ENCODE measurements at places on chromosomes 12 and 14. TPM values are rescaled to one million over a fixed set of nuclear protein-coding genes. Genes with fewer than 3 reads are reported as not detected.

Gene TUNAR
- total RNA-seq, result not detected

Gene ADCY6
- 34.8 TPM for total RNA-seq

Gene VRTN
- 0.20 TPM for total RNA-seq

Gene BCL11B
- 17.6 TPM for total RNA-seq

Gene KRT77
- total RNA-seq, result 110 TPM

Gene BEGAIN
- total RNA-seq, result 1.4 TPM

DNA sequence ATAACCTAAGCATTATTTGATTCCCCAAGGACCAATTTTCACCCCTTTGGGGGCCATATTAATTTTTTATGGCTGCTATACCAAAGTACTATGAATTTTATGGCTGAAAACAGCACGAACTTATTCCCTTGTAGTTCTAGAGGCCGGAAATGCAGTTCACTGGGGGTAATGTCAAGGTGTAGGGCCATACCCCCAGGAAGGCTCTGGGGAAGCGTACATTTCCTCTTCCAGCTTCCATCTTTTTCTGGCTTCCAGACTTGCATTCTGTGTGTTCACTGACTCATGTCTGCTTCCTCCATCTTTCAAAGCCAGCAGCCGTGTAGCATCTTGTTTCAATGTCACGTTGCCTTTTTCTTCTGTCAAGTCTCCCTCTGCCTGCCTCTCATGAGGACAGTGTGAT is 133.5 kb downstream of the BICD1 start:
- DNase-seq, result no peak

GRCh38 chr12:72082986-72083820 is 144.6 kb downstream of the TPH2 start:
- DNase-seq, result no peak

DNA sequence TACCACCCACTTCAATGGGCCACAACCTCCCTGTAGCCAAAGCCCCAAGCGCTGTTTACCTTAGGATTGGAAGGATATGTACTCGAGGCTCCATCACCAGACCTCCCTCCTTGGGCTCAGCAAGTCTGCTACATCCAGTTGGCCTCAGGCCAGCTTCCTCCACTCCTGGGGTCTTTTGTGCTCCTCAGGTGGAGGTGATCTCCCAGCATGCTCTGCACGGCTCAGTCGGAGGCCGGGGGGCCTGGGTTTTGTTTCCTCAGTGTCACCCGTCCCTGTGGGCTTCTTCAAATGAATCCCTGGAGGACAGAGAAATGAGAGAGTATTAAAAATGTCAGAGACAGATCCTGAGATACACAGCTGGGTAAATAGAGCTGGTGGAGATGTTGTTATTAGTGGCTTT is 723.1 kb upstream of the TBX3 start:
- DNase-seq, result no peak

- DNase-seq, result no peak
Observed at GRCh38 chr14:87868920-87869319, 124.1 kb downstream of the GALC start.

GRCh38 chr14:64465831-64466554 is 694 bp downstream of the AKAP5 start:
- peak; percentile 32 for DNase-seq

GRCh38 chr14:104477666-104478380 is 101.7 kb upstream of the C14orf180 start:
- no peak for DNase-seq

GRCh38 chr12:122848471-122849351 is 13.5 kb downstream of the HIP1R start:
- DNase-seq, result no peak

GRCh38 chr12:102879144-102879763 is 37.8 kb downstream of the PAH start:
- peak; percentile 10 for DNase-seq

- no peak for DNase-seq
Observed at GRCh38 chr14:31716208-31716607, 155.0 kb downstream of the NUBPL start.

DNA sequence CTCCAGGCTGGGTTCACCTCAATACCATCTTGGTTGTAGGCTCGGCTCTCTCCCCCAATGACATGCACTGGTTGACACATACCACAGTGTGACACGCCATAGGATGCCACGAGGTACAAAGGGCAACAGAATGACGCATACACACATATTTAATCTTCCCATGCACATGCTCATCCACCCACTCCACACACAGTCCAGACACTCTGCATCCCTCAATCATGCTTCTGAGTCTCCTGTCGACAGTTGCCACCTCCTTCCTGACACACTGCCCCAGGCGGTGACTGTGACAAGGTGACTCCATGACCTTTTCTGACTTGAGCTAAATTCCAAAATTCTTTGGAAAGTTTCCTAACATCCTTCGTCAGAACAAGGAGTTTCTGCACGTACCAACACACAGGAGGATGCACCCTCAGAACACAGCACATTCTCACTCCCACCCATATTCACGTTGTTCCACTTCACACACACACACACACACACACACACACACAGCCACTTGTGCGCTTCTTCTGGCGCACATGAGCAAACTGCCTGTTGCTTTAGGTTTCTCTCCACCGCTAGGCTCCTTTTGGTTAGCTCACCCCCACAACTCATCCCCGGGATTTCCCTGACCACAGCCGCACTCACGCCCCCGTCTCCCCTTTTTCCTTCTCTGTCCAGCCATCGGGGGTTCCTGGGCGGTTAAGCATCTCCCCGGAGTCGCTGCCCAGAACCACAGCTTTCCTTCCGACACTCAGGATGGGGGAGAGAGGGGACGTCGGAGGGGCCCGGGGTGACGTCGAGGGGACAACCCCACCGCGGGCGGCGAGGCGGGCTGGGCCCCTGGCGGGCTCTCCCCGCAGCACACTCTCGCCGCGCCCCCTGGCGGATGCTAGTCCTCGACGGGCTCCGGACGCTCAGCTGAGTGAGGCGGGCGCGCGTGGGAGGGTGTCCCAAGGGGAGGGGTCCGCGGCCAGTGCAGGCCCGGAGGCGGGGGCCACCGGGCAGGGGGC is 536 bp upstream of the WNT1 start:
- DNase-seq, result no peak

GRCh38 chr14:70821584-70822529 is 12.5 kb upstream of the MAP3K9 start:
- DNase-seq, result peak; percentile 9

DNA sequence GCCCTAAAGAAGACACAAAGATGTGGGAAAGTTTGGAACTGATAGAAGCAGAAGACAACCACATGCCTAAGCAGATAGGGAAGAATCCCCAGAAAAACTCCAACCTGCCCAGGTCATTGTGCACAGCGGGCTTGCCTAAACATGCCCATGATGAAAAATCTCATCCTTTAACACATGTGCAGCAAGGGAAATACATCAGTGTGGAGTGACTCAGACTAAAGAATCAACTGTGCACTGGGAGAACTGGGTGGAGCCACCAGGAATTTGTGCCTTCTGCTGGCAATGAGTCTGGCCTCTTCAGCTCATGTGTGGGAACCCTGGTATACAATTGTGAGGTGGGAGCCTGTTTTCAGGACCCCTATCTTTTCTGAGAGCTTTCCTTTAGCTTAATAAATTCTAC is 398.5 kb downstream of the FSCB start:
- DNase-seq, result no peak

DNA sequence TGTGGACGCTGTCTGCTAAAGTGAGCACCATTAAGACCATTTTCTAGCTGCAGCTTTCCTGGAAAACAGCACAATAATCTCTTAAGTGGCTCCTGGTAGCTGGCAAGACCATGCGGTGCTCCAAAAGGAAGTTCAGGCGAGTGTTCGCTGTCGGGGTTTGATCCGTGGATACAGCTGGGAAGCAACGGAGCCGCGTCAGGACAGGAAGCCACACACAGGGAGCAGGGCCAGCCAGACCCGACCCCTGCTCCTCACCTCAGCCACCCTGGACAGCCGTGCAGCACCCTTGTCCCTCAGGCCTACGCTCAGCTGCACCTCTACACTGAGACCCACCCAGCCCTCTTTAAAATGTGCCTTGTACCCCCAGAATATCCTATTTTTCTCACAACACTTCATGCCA is 19.4 kb downstream of the ZFYVE21 start:
- no peak for DNase-seq

DNA sequence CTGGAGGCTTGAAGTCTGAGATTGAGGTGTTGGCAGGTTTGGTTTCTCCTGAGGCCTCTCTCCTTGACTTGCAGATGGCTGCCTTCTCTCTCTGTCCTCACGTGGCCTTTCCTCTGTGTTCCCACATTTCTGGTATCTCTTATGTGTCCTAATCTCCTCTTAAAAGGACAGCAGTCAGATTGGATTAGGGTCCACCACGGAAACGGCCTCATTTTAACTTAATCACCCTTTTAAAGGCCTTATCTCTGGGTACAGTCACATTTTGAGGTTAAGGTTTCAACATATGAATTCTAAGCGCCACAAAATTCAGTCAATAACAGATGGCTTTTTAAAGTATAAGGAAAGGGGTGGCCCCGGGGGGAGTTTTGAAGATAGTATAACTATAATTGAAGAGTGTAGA is 33.5 kb downstream of the UNC79 start:
- no peak for DNase-seq
